ENCODE measurements at places on chromosomes 12 and 14.

DNA sequence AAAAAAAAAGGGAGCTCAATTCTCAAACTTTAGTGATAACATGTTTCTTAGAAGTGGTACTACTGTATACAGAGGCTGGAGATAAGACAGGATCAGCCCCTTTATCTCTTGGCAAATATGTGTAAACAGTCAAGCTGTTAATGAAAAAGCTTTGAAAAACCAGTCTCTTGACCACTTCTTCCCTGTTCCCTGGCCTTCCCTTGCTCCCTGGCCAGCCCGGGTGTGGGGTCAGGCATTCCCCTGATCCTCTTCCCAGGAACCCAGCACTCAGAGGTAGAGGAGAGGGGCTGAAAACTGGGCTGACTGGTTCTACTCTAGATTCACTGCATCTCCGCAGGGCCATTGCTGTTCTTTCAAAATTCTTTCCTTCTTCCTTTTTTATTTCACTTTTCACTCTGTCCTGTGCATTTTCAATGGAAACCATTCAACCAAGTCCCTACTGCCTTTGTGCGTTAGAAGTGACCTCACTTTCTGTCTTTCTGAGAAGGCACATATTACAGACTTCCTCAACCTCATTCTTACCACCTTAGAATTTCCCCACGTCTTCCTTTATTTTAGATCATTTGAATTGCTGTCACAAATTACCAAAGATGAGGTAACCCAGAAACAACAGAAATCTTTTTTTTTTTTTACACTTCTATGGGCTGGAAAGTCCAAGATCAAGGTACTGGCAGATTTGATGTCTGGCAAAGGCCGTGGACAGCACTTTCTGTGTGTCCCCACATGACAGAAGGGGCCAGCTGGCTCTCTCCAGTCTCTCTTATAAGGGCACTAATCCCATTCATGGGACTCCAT lies 5.7 kb downstream of the GNG2 start:
- DNase-seq: no peak

GRCh38 chr12:60035835-60036234 lies 440.0 kb downstream of the SLC16A7 start:
- DNase-seq: no peak

DNA sequence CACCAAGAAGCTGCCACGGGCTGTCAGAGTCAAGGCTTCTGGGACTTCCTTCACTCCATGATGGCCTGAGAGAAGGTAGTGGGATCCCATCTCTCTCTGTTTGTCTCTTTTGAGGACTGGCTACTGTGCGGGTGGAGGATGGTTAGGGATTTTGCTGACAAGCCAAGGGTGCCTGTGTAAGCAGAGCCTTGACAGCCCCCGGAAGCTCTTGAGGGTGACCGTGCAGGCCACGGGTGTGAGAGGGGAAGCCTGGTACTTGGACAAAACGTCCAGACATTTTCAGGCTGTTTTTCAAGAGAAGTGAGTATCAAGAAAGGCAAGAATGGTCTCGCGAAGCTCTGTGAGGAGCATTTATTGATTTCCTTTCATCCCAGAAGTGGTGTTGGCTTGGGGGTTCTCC lies 352.4 kb downstream of the DPF3 start:
- no peak for DNase-seq

DNA sequence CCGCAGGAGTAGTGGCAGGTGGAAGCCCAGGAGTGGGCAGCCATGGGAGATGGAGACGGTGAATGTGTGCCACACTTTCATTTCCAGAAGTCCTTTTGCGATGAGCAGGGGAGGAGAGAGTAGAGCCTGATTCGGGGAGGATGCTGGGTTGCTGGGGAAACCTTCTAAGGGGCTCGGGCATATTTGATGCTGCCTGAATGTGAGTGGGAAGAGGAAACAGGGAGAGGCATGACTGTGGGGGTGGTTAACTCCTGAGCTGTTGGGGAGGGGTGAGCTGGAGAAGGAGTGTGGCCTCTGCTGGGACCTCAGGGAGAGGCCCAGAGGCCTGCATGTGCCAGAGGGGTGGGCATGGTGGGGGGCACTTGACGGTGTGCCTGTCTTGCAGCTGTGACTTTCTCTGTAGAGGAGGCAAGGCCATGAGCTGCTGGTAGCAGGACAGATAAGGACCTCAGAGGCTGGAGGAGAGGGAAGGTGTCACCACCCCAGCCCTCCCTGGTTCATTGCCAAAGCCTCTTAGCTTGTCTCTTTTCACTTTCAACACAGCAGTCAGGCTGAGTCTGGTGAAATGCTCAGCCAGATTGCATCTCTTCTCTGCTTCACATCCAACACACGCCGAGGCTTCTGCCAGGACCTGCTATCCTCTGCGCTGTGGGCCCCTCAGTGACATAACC lies 11.4 kb downstream of the GLT1D1 start:
- DNase-seq: no peak

DNA sequence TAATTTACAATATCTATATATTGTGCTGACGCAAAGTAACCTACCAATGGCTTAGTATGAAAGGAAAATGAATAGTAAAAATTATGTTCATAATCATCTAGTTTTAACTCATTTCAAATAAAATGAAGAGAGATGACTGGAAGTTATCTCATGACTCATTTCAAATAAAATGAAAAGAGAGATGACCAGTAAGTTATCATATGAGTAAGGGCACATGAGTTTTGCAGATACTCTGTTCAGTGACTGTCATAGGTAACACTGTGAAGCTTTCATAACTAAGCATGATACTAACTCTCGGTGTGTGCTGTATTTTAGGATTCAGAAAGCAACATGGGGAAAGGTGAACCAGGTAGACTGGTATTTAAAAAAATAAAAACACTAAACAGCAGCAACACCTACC lies 364.5 kb upstream of the DIO2 start:
- DNase-seq: no peak

- DNase-seq: no peak
Measured at GRCh38 chr14:68104518-68104917, 284.9 kb downstream of the RAD51B start.

- DNase-seq: no peak
Measured at GRCh38 chr14:28673056-28673455, 93.5 kb upstream of the FOXG1 start.

DNA sequence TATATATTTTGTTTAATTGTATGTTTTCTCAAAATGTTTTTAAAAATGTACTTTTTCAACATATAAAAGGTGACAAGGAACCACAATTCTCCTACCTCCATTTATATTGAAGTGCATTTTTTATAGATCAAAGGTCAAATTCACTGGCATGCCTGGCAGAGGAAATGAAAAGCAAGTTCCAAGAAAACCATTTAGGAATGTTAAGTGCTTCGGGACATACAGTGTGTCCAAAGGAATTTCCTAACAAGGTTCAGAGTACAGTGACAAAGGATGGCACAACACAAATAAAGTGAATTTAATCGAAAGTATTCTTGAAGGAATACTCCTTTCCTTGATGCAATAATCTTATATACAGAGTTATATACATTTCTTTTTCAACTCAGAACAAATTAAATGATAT lies 242.3 kb downstream of the CCER1 start:
- DNase-seq: no peak

GRCh38 chr12:42173961-42174521 lies 29.4 kb upstream of the GXYLT1 start:
- DNase-seq: no peak

GRCh38 chr12:6468283-6468575 lies 2.2 kb downstream of the VAMP1 start:
- DNase-seq: no peak

GRCh38 chr12:6280672-6281071 lies 29.8 kb upstream of the PLEKHG6 start:
- no peak for DNase-seq

GRCh38 chr12:2891240-2892053 lies 756 bp downstream of the TULP3 start:
- peak; percentile 79 for DNase-seq

- no peak for DNase-seq
Measured at GRCh38 chr14:89138846-89139245, 278.2 kb downstream of the FOXN3 start.

DNA sequence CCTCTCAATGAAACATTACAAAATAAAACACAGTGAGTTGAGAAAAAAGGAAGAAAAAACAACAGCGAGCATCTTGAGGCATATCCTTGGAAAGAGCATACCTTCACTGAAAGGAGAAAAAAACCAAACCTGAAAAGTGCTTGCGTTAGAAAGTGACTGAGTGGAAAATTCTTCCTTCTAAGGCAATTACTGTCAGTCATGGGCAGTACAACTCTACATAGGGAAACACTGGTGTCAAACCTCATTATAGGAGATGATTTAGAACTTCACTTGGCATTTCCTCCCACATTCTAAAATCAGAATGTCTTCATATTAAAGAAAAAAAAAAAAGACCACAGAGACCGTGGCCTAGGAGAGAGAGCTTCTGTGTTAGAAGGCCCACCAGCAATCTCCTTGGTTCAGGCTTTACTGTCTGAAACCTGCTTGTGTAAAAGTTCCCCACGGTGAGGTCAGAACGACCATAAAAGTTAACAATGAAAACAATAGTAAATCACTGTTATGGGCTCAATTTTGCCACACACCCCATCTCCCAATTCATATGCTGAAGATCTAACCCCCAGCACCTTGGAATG lies 91.1 kb upstream of the CRY1 start:
- no peak for DNase-seq

DNA sequence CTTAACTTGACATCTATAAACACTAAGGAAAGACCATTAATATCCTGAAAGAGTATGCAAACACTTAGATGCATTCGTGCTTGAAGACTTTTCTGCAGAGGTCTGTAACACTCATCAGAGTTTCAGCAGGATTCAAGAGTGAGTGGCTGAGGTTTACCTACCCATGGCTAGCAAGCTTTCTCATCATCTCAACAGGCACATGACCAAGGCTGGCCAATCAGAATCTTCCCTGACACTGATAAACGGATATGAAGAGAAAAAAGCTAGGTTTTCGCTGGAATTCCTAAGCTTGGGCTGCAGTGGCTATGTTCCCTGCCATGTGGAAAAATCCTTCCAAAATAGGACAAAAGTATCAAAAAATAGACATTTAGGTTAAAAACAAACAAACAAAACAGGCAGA lies 162.1 kb upstream of the USP15 start:
- DNase-seq: no peak

DNA sequence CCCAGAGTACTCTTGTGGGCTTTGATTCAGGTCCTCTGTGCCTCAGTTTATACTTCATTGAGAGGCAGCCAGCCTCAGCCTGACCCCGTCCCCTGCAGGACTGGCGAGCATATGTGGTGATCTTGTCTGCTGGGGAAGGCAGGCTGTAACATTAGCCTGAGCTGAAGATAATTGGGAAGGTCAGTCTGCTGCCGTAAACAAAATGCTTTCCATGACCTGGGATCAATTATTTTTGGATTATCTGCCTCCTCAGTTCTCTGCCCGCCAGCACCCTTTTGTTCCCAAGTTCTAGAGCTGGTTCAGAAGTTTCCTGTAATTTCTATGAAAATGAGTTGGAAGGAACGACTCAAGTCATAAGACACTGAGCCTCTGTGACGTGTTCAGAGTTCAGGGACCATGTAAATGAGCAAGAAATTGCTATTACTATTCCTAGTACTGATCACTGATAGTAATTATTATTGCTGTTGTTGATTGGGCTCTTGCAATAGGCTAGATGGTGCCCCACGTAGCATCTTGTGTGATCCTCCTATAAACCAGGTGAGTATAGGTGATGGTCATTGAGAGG lies 4.5 kb downstream of the ORAI1 start:
- DNase-seq: no peak

- DNase-seq: no peak
Measured at GRCh38 chr12:49825971-49826421, 2.2 kb downstream of the NCKAP5L start.

DNA sequence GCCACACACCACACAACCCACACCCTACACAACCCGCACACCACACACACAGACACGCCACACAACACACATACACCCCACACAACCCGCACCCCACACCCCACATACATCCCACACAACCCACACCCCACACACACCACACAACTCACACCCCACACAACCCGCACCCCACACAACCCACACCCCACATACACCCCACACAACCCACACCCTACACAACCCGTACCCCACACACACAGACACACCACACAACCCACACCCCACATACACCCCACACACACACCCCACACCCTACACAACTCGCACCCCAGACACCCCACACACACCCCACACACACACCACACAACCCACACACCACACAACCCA lies 78.5 kb downstream of the NOC4L start:
- no peak for DNase-seq

- DNase-seq: no peak
Measured at GRCh38 chr14:70033116-70033515, 153.9 kb downstream of the SMOC1 start.

DNA sequence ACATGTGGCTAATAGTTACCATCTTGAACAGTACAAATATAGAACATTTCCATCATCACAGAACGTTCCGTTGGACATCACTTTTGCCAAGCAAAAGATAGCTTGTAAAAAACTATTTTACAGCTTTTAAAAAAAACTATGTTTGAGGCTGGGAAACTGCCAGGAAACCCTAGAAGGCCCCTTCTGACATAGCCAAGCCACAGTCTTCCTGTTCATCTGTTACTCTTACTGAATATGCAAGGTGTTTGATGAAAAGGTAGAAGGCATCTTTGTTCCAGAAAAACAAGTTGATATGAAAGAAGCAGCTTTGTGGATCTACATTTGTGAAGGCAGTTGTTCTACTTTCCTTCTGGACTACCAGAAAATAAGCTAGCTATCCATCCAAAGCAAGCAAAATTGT lies 23.6 kb upstream of the WNK1 start:
- no peak for DNase-seq

- no peak for DNase-seq
Measured at GRCh38 chr14:80714474-80714873, 227.1 kb downstream of the CEP128 start.

- no peak for DNase-seq
Measured at GRCh38 chr14:87133073-87133801, 859.7 kb downstream of the GALC start.

GRCh38 chr14:77808250-77808649 lies 8.3 kb downstream of the ADCK1 start:
- no peak for DNase-seq

- no peak for DNase-seq
Measured at GRCh38 chr12:132615579-132616038, 3.0 kb upstream of the P2RX2 start.

- no peak for DNase-seq
Measured at GRCh38 chr12:6264402-6265037, 46.0 kb upstream of the PLEKHG6 start.

- DNase-seq: no peak
Measured at GRCh38 chr12:93573552-93574223, 1.2 kb downstream of the SOCS2 start.

- DNase-seq: no peak
Measured at GRCh38 chr14:61253064-61253738, 27.9 kb downstream of the TMEM30B start.

GRCh38 chr12:119876761-119877638 lies at the start of gene CIT:
CIT (minus strand) TSS chr12:119877320; CDS start chr12:119876168, 1,152 bp downstream.
- peak; percentile 99 for DNase-seq
